A549 (cell line): ENCODE measurements at places on chromosomes 7 and 10. TPM values are rescaled to one million over a fixed set of nuclear protein-coding genes. Genes with fewer than 3 reads are reported as not detected.

DNA sequence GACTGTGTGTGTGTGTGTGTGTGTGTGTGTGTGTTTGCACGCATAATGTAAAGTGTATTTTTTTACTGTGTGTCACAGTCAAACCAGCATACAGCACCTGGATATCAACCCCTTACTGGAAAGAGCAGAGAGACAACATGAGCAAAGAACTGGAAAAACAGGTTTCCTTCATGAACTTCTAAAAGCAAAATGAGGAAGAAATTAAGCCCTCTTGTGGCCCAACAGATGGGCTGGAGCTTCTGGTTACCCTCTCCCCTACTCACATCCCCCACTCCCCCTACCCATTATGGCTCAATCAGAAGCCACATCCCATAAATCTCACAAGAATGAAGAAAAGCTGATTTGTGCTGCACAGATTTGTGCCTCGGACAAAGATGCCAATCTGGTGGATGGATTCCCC is 36.2 kb downstream of the PDE1C start:
- DNase-seq = no peak

GRCh38 chr7:124777268-124777667 is 11.7 kb upstream of the GPR37 start:
- no peak for DNase-seq

GRCh38 chr10:24751716-24752115 is 28.0 kb upstream of the ARHGAP21 start:
- DNase-seq = no peak

GRCh38 chr10:30182191-30183054 is 123.0 kb upstream of the JCAD start:
- DNase-seq = peak; percentile 80

DNA sequence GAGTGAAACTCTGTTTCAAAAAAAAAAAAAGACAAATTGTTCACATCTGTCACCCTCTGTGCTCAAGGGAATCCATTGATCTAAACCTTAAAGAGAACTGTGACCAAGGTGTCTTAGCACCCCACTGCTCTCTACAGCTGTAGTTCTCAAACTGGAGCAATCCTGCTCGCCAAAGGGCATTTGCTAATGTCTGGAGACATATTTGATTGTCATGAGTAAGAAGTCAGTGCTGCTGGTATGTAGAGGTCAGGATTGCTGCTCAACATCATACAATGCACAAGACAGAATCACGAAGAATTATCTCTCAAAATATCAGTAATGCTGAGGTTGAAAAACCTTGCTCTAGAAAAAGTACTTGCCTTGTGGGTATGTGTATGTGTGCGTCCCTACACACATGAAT is 30.0 kb downstream of the ABLIM1 start:
- no peak for DNase-seq

- no peak for DNase-seq
Measured at GRCh38 chr7:159227433-159227832, 82.8 kb upstream of the VIPR2 start.

- no peak for DNase-seq
Measured at GRCh38 chr7:150363370-150363769, 5.3 kb upstream of the REPIN1 start.

DNA sequence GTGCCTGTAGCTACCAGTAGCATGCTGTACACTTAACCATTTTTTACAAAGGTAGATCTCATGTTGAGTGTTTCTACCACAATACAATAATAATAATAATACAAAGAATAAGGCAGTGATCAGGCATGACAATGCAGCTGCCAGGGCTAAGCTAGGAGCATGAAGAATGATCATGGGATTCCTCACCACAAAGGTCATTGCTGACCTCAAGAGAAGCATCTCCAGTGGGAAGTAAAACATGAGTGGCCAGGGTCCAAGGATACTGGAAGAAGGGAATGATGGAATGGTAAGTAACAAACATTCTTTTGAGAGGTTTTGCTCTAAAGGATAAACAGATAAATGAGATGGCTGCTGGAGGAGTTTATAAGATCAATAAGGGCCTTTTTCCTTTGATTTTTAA is 591.1 kb downstream of the TNS3 start:
- DNase-seq = no peak

- no peak for DNase-seq
Measured at GRCh38 chr7:22663357-22663718, 63.7 kb upstream of the IL6 start.

DNA sequence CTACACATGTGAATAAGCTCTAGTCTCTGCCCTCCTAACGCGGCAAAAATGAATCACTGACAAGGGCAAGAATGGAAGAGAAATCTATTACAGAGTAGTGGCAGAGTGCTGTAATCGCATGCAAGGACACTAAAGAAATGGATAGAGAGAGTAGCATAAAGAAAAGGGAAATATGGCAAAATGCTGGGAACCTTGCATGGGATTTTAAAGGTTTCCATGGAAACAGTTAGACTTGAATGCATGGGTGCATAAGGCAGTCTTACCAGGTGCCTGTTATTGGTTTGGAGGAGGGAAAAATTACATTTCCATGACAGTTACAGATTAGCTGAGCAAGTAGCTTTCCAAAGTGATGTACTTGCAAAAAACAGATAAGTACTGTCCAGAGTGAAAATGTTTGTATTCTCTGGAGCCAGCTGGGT is 233.4 kb downstream of the PTN start:
- DNase-seq = no peak

GRCh38 chr10:96341219-96342182 is 17.3 kb downstream of the OPALIN start:
- DNase-seq = no peak

DNA sequence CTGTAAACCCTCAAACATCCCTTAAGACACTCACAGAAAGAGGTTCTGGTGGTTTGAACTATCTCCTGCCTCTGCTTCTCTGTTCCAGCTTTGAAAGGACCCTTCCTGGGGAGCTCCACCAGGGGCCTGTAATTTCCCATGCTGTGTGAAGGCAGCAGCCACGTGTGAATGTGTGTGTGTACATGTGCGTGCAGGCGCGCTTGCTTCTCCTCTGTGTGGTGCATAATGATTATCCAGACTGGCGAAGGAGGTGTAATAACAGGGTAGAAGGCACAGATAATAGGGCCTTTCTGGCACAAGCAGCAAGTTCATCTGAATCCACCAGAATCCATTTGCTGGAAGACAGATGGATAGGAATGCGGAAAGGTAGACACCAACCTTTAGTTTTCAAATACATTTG is 466.5 kb downstream of the GRID1 start:
- DNase-seq = no peak

GRCh38 chr10:88497913-88498312 is 85.2 kb downstream of the RNLS start:
- no peak for DNase-seq

GRCh38 chr10:119670717-119671116 is 19.5 kb downstream of the BAG3 start:
- no peak for DNase-seq

- no peak for DNase-seq
Measured at GRCh38 chr10:24851629-24852028, 100.8 kb downstream of the PRTFDC1 start.

GRCh38 chr7:79882922-79883321 is 251.7 kb upstream of the GNAI1 start:
- no peak for DNase-seq

- DNase-seq = no peak
Measured at GRCh38 chr10:4450981-4451908, 374.8 kb upstream of the AKR1E2 start.

- no peak for DNase-seq
Measured at GRCh38 chr10:103584216-103585010, 90.9 kb downstream of the NEURL1 start.

- peak; percentile 68 for DNase-seq
Measured at GRCh38 chr10:110221721-110222261, 14.4 kb downstream of the MXI1 start.

- no peak for DNase-seq
Measured at GRCh38 chr7:122438492-122438891, 133.9 kb upstream of the FEZF1 start.

DNA sequence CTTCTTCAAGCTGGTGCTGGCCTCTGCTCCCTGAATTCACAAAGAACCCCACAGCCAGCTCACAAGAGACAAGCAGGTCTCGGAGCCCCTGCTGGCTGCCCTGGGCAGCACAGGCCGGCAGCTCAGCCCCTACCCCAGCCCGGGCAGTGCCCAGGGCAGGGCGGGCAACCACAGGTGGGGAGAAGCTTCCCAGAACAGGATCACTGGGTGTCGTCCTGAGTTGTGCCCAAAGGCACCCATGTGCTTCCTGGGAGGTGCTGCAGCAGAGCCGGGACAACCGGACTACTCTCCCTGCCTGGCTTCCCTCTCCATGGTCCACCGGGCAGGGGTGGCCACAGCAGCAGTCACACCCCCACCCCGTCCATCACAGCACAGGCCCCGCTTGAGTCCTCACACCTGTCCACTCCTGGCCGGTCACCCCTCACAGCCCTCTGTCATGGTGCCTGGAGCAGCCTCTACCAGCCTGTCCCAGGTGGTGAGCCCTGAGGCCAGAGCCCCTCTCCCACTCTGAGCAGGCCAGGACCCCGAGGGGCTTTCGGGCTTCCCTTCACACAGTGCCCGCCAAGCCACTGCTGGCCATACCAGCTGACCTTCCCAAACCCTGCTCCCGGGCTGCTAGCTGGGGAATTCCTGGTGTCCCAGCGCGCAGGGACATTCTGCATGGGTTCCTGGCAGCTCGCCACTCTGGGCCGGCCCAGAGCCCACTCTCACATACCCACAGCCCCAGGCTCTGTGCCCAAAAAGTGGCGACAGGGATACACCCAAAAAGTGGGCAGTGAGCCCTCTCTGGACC is 3.1 kb downstream of the RASGEF1A start:
- peak; percentile 30 for DNase-seq

GRCh38 chr10:70920519-70920918 is 32.2 kb upstream of the PCBD1 start:
- no peak for DNase-seq

- no peak for DNase-seq
Measured at GRCh38 chr10:1294748-1295147, 238.6 kb downstream of the WDR37 start.

DNA sequence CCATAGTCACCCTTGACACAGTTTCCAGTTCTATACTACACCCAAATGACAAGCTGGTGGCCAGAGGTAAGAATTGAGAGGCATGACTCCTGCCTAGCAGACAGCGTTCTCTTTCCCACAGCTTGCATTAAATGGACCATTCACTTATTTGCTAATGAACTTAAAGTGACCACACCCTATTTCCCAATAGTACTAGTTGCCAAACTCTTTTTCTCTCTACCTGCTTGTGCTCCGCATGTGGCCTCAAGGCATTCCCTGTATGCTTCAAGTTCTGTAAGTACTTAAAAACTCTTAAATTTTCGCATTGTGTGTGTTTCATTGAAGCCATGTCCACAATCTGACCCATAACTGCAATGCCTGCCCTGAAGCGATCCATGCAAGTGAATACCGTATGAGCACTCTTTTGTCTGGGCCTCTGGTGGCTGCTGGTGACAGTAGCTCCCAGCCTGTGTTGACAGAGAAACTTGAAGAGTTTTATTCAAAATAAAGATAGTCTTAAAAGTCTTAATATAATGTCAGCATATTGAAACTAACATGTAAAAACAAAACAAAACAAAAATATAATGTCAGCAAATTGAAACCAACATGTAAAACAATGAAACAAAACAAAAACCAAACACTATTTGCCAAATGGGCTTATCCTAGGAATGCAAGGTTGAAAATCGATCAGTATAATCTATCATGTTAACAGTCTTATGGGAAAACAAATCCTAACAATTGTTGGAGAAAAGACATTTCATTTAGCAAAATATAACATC is 73.6 kb downstream of the CCSER2 start:
- DNase-seq = no peak

DNA sequence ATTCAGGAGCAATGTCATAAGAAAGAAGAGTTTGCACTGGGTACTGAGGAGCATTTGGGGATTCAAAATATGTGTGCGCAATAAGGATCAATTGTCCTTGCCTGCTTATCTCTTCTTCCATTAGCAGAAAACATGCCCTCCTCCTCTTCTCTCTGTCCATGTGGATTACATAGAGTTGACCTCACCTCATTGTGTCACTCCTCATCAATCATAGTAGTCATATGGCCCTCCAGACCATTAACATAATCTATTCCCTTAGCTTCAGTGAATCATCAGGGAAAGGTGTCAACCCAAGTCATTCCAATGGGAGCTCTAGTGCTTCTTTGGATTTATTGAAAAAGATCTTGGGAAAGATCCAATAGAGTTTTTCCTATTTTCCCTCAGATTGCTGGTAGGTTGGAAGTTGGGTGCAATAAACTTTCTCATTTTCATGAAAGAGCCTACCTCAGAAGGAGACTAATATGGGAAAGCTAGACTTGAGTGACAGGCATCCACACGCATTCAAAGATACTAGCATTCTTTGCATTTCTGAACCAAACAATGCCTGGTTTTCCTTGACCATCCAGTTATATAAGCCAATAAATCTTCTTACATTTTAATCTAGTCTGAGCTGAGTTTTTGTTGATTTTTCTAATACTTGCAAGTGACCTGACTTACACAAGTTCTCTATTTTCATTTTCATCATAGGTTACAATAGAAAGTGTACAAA is 71.5 kb upstream of the FAM13C start:
- no peak for DNase-seq

DNA sequence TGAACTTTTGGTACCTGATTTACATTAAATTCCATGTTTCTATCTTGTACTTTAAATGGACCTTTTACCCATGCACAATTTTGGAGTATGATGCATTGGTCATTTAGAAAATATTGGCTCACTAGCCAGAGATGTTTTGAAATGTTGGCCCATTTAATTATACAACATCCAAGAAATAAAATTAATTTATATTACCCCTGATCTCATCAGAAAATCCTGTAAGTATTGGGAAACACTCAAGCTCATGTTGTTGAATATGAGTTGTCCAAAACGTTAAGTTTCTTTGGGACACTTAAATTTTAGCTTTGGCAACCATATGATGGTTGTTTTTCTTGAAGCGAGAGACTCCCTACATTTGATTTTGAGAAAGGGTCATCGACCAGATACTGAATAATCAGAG is 492.7 kb downstream of the RPS24 start:
- no peak for DNase-seq

The JCAD gene
- 4.4 to 6.4 TPM (median 5.5 TPM) in 3 replicates for polyA plus RNA-seq

The LIPK gene
- not detected in 3 replicates for polyA plus RNA-seq

The GRID2IP gene
- polyA plus RNA-seq = 0.03 TPM in 1 of 3 replicates, not detected in the others

The SEPTIN7 gene
- polyA plus RNA-seq = 274 to 290 TPM (median 282 TPM) in 3 replicates

The PRKRIP1 gene
- polyA plus RNA-seq = 21.3 to 25.6 TPM (median 24.1 TPM) in 3 replicates

The NFKB2 gene
- polyA plus RNA-seq = 35.7 to 63.6 TPM (median 36.6 TPM) in 3 replicates

The NODAL gene
- polyA plus RNA-seq = not detected in 3 replicates

The AKR1B1 gene
- polyA plus RNA-seq = 4,339 to 6,918 TPM (median 6,205 TPM) in 3 replicates

The IL6 gene
- polyA plus RNA-seq = 2.8 to 4.4 TPM (median 2.9 TPM) in 3 replicates

The PRKG1 gene
- polyA plus RNA-seq = not detected in 3 replicates

The HTRA1 gene
- polyA plus RNA-seq = 31.9 to 51.5 TPM (median 50.7 TPM) in 3 replicates

The TEX36 gene
- polyA plus RNA-seq = not detected in 3 replicates

The TYW1B gene
- 2.5 to 2.8 TPM (median 2.7 TPM) in 3 replicates for polyA plus RNA-seq

The PNLIP gene
- not detected in 3 replicates for polyA plus RNA-seq
